ENCODE measurements at places on chromosomes 1 and 21.

DNA sequence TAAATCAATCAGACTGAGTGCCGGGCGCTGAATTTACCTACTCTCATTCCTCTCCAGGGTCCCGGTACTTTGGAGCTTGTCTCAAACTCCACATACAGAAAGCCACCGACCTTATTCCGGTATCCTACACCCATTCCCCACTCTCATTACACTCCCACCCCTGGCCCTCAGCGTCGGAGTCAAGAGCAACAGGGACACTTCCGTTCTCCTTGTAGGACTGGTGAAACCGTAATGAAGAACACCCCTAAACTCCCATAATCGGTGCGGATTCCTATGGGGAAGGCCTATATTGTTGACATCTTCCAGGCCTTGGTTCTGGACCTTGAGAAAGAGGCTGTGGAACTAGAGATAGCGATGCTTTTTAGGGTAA lies 798 bp downstream of the ZBED6 start:
- no peak for DNase-seq

- no peak for DNase-seq
These were observed 21.7 kb upstream of the TENT5C start for GRCh38 chr1:117584181-117584580.

DNA sequence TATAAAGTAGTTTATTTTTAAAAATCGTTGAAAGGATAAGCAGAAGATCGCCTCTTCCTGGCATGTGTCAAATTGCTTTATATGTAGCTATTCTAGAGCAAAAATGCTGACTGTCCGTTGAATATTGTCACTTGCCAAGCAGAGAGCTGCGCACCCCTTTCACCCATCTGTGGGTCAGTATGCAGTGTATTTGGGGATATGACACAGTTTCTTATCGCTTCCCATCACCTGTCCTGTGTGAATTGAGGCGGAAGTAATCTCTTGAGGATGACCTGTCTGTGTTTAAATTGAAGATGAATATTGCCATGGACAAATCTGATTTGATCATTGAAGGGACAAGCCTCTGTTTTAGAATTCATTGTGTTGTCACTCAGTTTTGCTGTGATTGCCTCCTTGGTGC lies 52.2 kb downstream of the POFUT2 start:
- no peak for DNase-seq

DNA sequence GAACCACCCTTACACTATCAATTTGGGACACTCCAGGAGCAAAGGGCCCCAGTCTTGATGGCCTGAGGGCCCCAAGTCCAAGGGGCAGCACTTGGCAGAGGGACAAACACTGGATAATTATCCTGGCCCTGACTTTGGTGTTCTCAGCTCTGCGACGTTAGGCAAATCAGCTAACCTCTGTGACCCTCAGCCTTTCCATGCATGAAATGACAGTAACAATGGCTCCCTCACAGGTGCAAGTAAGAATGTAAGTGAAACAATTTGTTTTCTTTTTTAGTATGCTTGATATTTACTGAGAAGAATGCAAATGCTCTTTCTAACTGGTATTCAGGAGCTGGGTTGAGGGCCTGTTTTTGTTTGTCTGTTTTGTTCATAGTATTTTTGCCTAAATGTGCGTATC lies 61.6 kb upstream of the PRDX6 start:
- DNase-seq, result no peak

DNA sequence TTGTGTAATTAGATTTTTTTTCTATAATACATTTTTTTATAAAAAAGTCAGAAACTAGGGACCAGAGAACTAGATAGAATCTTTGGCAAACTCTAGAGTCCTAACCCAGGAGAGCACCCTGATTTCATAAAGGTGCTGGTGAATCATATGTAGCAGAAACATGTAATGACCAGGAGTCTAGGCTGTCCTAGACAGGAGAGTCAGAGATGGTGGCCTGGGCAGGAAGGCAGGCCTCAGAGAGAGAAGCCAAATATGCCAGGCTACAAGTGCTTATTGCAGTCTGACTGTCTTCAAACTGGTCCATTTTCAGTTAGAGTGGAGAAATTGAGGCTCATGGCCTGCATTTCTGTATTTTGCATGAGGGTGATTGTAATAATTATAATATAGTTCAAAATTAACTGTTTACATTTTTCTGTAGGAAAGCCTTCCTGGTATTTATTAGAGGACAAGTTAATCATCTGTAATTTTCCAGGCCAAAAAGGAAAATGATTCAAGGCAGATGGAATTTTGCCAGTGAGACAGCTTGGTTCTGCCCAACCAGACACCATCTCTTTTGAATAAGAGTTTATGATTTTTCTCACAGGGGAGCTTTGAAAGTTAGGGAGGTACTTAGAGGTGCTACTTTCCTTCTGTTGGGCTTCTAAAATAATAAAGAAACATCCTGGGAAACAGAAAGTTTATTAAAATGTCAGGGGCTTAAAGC lies 129.8 kb downstream of the S1PR1 start:
- no peak for DNase-seq

DNA sequence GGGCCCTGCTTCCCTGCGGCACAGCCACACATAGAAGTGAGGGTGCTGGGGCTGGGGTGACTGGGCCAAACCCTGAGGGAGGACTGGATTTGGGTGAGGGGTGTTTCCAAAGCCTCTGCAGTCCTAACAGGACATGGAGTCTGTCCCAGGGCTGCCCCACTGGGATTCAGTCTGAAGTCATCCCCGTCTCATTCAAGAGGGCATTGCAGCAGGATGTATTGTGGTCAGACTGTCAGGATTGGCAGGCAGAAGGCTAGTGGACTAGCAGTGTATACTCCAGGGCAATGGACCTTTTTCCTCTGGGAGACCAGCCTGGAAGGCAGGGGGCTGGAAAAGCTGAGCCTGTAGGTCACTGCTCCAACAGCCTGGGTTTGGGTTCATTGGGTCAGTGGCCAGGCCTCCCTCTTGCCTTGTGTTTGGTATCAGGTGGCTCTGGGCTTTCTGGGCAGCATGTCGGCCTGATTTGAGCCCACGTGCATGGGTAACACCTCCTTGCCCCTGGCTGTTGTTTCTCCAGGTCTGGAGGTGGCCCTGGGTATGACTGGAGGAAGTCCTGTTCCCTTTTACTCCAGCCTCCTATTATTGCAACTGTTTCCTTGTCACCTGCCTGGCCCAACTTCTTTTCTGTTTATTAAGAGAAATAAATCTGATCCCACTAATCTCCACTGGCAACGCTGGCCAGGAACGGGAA lies 41.0 kb upstream of the SYNC start:
- DNase-seq, result no peak

GRCh38 chr1:171583591-171584201 lies 38.3 kb upstream of the MYOCOS start:
- DNase-seq, result no peak

- DNase-seq, result no peak
These were observed 19.1 kb upstream of the PRDM16 start for GRCh38 chr1:3049905-3050304.

- no peak for DNase-seq
These were observed at the start of gene MACF1 for GRCh38 chr1:39204441-39205081. Gene MACF1, plus strand, starts transcription at chr1:39204695. Its CDS starts 328 bp downstream, at chr1:39205023.

GRCh38 chr1:96211202-96211601 lies 510.4 kb upstream of the PTBP2 start:
- no peak for DNase-seq

DNA sequence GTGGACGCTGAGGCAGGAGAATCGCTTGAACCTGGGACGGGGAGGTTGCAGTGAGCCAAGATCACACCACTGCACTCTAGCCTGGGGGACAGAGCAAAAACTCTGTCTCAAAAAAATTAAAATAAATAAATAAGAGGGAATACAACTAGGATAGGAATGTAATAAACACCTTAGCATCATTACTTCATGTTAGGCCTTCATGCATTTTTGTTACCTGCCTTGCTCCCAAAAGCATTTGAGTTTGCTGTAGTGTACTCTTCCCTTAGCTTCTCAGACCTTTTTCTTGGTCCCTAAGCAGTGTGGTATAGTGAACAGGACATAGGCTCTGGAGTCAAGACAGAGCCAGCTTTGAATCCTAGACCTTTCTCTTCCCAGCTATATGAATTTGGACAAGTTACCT lies 2.8 kb upstream of the OSCP1 start:
- no peak for DNase-seq

- DNase-seq, result no peak
These were observed 40.9 kb downstream of the BEND5 start for GRCh38 chr1:48735796-48736195.

- no peak for DNase-seq
These were observed 89.7 kb downstream of the GTF2B start for GRCh38 chr1:88801575-88802208.

DNA sequence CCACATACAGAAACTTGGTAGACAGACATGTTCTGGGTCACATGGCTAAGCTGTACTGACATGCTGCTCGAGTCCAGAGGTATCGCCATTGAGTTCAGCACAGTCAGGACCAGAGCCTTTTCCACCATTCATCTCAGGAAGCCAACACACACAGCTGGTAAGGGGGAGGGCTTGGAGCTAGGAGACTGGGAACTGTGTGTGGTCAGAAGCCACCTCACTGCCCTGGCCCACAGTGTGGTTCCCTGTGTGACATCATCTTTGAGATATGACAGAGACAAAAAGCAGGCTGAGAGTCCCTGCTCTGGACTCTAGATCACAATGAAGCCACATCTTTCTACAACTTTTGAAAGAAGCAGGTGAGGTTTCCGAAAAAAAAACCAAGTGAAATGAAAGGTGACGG lies 107.2 kb downstream of the SIM2 start:
- DNase-seq, result no peak

DNA sequence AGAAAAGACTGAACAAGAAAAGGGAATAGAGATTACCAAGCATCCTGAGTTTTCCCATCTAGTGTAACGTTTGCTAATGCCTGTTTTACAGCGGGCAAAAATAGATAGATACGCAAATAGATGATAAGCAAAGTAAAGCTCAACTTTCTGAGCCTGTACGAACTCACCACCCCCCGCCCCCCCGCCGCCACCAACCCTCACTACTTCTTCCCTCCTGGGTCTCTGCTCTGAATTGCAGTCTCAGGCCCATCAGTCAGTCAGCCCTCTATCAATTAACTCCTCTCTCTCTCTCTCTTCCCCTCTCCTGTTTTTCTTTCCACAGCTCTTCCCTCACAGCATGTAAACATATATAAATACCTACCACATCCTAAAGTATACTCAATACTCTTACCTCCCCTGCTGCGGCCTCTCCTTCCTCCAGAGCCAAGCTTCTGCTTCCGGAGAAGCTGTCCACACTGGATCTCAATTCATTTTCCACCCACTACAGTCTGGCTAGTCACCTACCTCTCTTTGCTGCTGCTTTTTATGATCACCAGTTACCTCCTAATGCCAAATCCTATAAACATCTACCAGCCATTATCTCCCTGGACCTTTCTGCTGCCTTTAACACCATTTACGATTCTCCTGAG lies 64.6 kb downstream of the CAPN2 start:
- DNase-seq, result no peak
